Fibroblast of villous mesenchyme (primary cell): ENCODE measurements at places on chromosomes 12 and 14.

DNA sequence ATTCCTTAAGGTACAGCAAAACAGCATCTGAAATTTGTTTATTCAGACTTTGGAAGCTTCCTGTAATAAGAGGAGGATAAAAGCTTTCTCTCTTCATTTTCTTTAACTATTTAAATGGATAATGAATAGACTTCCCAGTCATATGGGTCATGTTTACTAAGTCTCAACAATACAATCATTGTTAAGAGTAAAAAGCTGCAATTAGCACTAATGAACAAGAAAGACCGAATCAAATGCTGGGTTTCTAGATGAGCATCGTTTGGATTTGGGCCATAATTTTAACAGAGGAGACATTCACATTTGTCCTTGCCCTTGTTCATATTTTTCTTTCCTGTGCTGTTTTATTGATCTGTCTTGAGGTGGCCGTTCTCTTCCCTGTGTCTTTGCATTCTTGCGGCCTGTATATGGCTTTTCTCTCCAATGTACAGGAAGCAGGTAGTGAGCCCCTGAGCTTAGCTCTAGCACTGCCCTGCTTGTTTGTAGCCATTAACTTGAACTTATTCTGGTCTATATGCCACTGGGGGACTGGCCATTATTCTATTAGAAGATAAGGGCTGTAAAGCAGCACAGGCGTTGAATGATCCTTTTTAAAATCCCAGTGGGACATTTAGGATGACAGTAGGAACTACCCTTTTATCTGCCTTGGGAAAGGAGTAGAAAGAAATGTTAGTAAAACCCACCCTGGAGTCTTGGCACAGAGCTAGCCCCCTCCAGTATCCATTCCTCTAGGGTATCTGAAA is 34.6 kb downstream of the ABHD12B start:
- DNase-seq: no peak

DNA sequence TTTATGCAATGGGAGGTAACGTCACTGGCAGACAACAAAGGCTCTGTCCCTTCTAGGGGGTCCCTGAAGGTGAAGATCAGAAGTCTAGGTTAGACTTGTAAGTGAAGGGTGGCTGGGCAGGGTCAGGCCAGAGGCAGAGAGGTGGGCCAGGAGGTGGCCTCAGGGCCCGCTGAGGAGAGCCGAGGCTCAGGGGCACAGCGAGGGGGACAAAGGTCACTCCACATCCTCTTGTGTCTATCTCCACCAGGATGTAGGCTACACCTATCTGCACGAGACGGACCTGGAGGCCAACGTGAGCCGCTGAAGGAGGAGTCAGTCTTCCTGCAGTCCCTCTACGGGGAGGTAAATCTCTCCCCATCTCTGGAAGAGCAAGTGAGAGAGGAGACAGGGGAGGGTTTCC is 20.3 kb downstream of the KRT85 start:
- no peak for DNase-seq

DNA sequence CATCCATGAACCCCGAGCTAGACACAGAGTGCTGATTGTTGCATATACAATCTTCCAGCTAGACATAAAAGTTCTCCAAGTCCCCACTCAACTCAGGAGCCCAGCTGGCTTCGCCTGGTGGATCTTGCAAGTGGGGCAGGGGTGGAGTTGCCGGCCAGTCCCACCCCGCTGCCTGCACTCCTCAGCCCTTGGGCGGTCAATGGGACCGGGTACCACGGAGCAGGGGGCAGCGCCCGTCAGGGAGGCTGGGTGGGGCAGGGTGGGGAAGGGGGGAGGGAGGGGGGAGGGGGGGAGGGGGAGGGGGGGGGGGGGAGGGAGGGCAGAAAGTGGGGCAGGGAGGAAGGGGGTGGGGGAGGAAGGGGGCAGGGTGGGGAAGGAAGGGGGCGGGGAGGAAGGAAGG is 63.0 kb downstream of the CCDC60 start:
- DNase-seq: no peak

- no peak for DNase-seq
These were observed 31.7 kb downstream of the KLRK1 start for GRCh38 chr12:10358131-10358530.

GRCh38 chr12:132290203-132290540 is 39.2 kb downstream of the GALNT9 start:
- DNase-seq: no peak

DNA sequence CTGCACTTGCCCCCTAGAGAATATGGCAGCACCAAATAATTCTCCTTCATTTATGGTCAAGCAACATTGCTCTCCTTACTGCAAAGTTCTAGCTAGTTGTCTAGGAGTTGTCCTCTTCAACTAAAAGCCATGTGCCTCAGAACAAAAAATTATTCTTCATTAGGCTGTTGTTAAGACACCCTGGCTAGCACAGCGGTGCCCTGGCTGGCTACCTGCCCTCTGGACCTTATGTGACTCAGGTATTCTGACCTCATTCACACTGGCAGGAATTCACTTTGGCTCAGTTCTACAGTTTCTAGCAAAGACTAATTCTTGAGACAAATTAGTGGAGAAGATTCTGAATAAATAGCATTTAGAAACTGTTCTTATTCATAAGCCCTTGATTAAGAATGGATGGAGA is 224.4 kb upstream of the KRR1 start:
- no peak for DNase-seq

DNA sequence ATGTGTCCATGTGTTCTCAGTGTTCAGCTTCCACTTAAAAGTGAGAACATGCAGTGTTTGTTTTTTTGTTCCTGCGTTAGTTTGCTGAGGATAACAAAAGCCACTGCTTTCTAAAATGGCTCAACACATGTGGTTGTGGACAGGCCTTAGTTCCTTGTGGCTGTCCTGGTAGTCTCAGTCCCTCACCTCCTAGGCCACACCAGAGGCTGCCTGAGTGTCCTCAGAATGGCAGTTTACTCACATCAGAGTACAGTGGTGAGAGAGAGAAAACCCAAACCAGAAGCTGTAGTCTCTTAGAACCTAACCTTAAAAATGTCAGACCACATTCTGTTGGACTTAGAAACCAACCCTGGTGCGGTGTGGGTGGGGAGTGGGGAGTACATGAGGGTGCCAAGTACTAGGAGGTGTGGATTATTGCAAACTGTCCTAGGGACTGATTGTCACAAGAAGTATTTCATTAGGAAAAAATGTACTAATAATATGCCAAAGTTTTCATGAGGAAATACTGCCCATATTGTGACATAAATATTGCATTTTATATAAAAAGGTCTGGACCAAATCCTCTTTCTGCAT is 30.4 kb downstream of the NPAS3 start:
- no peak for DNase-seq

DNA sequence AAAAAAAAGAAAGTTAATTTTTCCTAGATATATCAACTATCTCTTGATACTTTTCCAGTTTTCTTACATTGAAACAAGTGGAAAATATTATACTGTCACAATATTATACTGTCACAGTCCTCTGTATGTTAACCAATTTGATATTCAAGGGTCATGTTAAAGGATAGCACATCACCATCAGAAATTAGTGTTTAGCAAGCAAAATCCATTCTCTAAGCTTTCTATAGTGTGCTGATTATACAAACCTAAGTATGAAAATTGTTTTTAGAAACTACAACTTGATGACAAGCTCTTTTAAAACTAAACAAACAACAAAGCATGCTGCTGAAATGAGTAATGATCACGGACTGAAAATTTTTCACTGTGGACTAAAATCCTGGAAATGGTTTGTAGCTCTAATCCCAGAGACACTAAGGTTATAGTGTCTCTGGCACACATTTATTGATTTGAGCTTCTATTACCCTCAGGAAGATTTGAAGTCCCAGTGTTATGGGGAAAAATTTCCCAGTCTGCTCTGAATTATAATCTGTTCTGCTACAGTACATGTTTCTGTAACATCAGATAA is 9.7 kb downstream of the SPTSSA start:
- no peak for DNase-seq

GRCh38 chr12:62724947-62725451 is 210.0 kb downstream of the PPM1H start:
- DNase-seq: peak; percentile 98

DNA sequence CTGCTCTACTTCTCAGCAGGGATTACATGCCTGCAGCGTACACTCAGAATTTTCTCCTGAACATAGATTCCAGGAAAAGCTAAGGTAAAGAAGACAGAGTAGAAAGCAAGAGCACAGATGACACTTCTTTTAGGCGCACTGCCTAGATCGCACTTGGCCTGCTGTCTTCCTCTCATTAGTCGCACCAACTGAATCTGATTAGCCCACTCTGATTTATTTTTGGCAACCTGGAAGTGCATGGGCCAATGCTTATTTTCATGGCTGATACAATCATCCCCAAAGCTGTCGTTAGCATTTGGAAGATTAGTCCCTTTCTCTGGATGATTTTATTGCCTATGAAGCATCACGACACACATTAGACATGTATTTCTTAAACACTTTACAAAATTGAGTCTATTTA is 152.5 kb downstream of the PTPRO start:
- DNase-seq: no peak

DNA sequence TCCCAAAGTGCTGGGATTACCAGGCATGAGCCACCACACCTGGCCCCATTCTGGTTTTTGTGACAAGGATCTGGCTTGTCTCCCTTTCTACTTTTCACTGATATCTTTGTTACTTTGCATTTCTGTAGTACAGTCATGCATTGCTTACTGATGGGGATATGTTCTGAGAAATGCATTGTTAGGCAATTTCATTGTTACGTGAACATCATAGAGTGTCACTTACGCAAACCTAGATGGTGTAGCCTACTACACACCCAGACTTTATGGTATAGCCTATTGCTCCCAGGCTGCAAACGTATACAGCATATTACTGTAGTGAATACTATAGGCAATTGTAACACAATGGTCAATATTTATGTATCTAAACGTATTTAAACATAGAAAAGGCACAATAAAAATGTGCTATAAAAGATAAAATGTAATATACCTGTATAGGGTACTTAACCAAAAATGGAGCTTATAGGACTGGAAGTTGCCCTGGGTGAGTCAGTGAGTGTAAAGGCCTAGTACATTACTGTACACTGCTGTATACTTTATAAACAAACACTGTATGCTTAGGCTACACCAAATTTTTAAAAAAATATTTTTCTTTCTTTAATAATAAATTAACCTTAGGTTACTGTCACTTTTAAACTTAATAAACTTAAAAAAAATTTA is 16.0 kb downstream of the MRPL42 start:
- DNase-seq: no peak

GRCh38 chr14:105058521-105059034 is 6.7 kb downstream of the GPR132 start:
- DNase-seq: no peak

DNA sequence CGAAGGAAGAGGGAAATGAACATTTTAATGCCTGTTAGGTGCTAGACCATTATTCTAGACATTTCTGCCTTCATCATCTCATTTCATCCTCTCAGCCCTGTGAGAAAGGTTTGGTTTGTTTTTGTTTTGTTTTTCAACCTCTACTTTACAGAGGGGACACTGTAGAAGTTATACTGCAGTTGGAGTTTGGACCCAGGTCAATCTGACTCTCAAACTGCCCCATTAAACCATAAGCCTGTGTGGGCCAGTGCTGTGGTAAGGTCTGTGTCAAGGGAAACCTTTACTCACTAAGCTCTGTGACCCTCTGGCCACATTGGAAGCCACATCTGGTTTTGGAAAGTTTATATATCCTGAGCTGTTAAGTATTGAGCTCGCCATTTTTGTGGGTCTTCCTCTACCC is 8.5 kb downstream of the TEAD4 start:
- peak; percentile 22 for DNase-seq

DNA sequence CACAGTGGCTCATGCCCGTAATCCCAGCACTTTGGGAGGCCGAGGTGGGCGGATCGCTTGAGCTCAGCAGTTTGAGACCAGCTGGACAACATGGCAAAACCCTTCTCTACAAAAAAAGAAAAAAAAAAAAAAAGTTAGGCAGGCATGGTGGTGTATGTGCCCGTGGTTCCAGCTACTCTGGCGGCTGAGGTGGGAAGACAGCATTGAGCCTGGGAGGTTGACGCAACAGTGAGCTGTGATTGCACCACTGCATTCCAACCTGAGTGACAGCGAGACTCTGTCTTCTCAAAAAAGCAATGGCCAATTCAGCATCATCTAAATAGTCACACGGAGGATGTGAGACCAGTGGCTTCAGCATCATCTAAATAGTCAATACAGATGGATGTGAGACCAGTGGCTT is 10.4 kb upstream of the SAMD4A start:
- DNase-seq: no peak

DNA sequence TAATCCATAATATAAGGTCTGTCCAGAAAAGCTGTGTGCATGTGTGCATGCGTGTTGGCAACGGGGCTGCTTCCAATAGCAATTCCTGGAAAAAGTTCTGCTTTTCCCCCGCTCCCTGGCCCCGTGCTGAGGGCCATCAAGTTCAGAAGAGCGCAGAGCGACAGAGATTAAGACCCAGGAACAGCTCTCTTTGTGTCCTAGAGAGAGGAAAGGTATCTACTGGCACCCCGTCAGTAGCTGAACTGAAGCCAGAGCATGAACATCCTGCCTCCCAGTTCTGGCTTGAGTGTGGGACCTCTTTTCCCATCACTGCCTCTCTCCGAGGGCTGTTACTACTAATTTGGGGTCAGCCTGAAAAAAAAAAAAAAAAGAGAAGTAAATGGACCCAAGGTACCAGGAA is 15.5 kb downstream of the HDAC7 start:
- DNase-seq: no peak

DNA sequence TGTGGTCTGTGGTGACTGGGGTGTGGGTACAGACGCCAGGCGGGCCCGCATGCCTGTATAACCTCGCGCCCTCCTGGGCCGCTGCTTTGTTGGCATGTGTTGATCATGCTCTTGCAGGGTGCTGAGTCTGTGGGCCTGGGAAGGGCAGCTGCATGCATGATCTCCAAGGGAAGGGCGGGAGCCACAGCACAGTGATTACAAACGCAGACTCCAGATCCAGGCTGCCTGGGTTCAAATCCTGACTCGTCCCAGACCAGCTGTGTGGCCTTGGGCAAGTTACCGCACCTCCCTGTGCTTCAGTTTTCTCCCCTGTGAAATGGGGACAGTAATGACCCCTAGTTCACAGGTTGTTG is 24.0 kb downstream of the ADGRD1 start:
- DNase-seq: no peak

GRCh38 chr12:120006258-120006975 is 17.4 kb downstream of the BICDL1 start:
- no peak for DNase-seq

DNA sequence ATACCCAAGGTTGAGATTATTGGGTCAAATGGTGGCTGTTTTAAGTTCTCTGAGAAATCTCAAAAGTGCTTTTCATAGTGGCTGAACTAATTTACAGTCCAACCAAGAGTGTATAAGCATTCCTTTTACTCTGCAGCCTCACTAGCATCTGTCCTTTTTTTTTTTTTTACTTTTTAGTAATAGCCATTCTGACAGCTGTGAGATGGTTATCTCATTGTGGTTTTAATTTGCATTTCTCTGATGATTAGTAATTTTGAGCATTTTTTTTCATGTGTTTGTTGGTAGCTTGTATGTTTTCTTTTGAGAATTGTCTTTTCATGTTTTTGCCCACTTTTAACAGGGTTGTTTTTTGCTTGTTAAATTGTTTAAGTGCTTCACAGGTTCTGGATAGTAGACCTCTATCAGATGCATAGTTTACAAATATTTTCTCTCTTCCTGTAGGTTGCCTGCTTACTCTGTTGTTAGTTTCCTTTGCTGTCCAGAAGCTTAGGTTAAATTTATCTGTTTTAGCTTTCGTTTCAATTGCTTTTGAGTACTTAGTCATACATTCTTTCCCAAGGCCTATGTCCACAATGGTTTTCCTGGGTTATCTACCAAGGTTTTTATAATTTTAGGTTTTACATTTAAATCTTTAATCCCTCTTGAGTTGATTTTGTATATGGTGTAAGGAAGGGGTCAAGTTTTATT is 881.3 kb upstream of the SEL1L start:
- no peak for DNase-seq

GRCh38 chr12:1925684-1926006 is 7.2 kb upstream of the CACNA2D4 start:
- DNase-seq: no peak
